ENCODE measurements at places on chromosomes 12 and 14.

DNA sequence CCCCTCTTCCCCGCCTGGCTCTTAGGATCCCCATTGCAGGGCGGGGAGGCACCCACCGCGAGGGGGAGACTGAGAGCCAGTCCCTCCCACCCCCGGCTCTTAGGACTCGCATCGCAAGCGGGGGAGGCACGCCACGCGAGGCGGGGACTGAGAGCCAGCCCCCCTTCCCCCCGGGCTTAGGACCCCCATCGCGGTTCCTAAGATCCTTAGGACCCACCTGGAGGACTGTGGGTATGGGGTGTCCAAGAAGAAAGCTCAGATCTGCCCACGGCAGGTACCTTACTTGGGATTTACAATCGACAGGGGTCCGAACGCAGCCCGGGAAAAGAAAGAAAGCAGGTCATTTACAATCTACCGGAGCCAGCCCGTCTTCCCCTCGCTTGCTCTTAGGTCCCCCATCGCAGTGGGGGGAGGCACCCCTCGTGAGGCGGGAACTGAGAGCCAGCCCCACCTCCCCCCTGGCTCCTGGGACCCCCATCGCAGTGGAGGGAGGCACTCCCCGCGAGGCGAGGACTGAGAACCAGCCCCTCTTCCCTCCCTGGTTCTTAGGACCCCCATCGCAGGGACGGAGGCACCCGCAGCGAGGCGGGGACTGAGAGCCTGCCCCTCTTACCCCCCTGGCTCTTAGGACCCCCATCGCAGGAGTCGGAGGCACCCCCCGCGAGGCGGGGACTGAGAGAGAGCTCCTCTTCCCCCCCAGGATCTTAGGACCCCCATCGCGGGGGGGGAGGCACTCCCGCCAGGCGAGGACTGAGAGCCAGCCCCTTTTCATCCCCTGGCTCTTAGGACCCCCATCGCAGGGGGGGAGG is 43.7 kb downstream of the DDX11 start:
- peak; percentile 78 for DNase-seq

DNA sequence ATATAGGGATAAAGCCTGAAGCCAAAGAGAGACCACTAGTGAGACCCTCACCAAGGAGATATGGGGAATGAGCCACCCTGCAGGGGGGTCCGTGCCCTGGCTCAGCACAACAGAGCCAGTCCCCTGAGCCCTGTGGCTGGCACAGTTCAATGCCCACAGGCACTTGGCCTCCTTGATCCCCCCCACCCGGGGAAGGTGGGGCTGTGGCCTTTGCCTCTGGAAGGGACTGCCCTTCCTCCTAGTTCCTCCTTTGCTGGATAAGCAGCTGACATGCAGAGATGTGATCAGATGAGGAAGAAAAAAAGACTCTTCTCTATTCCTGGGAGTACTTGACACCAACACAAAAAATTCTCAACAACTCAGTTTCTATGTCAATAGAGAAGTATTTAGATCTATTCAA is 19.9 kb downstream of the TTC7B start:
- no peak for DNase-seq

- DNase-seq = no peak
Measured at GRCh38 chr12:103986829-103987228, 21.2 kb downstream of the TDG start.

DNA sequence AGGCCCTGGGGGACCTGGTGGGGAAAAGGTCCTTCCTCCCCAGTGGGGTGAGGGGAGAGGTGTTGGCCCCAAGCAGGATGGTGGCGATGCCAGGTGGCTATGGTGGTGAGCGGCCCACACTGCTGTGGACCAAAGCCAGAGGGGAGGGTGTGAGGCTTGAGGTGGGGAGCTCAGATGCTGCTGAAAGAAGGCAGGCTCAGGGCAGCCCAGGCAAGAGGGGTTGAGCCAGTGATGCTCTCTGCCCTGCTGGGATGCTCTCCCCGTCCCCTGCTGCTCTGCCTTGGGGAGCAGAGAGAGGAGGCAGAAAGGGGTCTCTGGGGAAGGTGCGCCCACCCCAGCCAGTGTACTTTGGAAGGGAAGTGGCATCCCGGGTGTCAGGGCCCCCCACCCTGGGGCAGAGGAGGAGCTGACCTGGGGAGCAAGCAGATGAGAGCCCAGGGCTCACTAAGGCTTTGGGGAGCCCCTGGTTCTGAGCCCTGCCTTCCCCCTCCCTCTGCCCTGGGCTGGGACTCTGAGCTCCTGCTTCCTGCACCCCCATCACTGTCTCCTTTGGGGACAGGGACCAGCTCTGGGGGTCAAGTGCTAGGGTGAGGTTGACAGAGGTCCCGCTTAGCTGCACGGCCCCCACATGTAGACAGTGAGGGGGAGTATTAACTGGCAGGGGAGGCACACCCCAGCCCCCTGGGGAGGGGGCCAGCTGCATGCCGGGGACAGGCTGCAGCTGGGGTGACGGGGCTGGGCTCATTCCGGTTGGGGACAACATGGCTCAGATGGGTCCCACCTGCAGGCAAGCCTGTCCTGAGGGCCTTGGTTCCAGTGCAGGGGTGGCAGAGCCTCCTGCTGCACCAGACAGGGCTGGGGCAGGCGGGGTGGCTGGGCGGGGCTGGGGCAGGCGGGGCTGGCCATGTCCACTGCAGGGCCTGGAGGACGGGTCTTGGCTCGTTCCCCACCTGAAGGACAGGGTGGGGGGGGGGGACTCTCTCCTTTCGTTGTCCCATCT is 124.4 kb downstream of the KIF26A start:
- DNase-seq = no peak

DNA sequence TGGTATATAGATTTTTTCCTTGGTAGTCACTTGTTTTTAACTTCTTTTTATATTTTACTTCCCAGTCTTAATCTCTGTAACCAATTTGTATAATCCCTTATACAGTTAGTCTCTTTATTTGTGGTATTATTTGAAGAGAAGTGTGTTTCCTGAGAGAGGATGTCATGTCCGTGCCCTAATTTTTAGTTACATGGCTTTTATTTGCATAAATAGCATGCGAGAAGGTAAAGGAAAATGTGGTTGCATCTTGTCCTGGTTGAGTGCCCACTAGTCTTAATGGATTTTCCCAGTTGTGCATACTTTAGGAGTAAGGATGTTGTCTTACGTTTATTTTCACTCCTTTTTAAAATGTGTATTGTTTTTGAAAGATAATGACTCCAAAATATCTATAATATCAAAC is 27.5 kb downstream of the RAP1B start:
- DNase-seq = no peak

DNA sequence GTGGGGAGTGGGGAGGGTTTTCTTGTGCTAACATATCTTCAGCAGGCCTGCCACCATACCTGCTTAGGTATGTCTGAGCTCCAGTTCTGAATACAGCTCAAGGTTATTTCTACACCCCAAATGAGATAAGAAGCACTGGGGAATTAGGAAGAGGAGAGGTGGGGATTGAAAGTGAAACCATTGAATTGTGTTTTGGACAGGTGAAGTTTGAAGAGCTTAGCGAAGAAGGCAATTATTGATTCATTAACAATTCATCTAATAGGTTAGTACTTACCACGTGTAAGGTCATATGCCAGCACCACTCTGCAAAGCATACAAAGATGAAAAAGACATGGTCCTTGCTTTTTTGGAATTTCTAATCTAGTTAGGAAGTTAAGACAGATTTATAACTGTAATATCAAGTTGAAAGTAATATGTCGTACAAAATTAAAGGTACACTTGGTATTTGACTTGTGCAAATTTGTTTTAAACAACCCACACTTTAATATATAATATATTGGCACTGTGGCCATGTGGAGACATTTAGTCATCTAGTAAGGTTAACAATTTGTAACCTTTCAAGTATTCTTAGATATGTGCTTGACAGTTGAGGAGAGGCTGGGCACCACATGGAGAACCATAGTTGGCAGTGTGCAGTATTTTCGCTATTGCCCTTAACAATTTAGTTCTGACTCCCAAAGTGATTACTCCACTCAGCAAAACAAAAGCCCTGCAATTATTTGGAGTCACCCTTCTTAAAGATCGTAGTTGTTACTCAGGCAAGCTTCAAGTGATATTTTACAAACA is 3.6 kb downstream of the SMCO3 start:
- no peak for DNase-seq

DNA sequence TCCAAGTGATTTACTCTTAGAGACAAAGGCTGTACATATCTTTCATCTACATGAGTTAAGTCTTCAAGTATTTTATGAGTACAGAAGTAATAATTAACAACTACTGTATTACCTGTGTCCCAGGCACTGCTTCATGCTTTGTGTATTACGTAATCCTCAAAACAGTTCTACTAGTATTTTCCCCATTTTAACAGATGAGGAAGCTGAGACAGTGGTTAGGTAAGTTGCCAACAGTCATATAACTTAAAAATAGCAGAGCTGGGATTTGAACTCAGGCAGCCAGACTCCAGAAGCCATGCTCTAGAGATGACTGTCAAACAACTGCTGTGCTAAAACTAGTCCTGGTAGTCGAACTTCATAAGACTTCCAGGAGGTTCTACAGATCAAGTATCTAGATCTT is 10.7 kb downstream of the TRMT5 start:
- peak; percentile 8 for DNase-seq

DNA sequence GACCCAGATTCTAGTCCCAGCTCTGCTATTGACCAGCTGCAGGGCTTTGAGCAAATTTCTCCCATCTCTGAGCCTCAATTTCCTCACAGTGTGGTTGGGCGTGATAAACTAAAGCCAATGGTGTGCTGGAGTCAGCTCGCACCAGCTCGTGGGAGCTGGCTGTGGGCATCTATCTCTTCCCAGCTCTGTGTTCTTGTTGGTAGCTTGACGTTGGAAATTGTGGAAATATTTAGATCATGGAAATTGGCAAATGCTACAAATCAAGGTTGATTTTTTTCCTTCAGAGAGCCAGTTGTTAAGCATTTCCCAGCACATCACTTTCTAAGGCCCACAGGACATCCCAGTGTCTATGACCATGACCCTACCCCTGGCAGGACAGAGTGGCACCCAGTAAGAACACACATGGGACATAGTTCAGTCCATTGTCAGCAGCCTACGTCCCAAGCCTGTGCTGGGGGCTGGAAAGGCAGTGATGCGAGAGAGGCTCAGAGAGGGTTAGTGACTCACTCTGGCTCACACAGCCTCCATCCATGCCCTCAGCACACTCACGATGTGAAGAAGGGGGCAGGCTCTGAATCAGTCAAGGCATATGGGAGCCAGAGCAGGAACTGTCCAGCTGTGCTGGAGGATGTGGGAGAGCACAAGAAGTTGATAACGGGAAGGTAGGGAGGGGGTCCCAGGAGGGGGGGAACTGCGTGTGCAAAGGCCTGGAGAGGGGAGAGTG is 77.6 kb downstream of the LGMN start:
- no peak for DNase-seq

DNA sequence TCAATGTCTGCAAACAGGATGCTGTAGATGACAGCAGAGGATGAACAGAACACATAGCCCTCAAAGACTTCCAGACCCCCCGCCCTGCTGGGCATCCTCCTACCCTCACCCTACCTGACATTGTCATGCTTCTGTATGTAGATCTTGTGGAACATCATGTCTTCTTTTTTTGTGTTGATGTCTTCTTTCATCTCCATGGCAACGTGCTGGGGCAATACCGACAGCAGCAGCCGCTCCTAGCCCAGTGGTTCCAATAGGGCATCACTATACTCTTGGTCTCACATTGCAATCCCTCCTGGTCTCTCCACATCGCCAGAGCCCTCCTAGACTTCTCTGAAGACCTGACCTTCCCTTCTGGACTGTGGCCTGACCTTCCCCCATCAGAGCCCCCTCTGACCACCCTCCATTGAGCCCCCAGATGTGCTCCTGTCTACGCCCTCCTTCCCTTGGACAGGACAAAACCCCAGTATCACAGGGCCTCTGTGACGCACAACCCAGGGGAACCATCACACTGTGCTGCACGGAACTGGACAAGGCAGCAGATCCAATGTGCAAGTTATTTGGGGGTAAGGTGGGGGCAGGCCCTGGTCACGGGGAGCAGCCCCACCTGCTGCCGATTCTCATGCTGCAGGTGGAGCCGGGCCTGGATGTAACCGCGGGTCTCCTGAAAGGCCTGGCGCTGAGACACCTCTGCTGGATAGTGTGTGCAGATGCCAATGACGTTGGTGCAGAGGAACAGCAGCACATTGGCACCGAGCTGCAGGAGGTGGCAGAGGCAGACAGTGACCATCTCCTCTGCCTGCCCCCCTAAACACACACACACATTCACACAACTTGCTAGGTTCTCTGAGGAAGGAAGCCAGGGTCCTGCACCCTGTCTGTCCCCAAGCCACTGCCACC is 11.1 kb downstream of the ADCY6 start:
- no peak for DNase-seq

- no peak for DNase-seq
Measured at GRCh38 chr14:55715889-55716288, 135.9 kb downstream of the KTN1 start.

DNA sequence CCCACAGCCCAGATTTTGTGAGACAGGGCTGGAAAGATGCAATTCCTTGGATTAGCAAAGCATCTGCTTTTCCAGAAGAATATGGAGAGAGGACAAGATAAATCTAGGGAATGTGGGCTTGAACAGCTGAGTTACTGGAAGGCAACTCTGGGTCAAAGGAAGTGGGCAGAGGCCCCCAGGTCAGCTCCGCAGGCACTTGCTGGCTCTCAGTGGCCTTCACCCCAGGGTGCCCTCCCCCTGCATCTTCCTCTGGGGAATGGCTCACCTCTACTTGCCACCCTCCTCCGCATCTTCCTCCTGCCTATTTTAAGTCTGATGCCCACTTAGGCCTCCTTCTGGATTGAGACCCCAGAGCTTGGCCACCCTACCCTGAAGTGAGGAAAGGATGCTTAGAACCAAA is 10.5 kb upstream of the PNMA1 start:
- no peak for DNase-seq

DNA sequence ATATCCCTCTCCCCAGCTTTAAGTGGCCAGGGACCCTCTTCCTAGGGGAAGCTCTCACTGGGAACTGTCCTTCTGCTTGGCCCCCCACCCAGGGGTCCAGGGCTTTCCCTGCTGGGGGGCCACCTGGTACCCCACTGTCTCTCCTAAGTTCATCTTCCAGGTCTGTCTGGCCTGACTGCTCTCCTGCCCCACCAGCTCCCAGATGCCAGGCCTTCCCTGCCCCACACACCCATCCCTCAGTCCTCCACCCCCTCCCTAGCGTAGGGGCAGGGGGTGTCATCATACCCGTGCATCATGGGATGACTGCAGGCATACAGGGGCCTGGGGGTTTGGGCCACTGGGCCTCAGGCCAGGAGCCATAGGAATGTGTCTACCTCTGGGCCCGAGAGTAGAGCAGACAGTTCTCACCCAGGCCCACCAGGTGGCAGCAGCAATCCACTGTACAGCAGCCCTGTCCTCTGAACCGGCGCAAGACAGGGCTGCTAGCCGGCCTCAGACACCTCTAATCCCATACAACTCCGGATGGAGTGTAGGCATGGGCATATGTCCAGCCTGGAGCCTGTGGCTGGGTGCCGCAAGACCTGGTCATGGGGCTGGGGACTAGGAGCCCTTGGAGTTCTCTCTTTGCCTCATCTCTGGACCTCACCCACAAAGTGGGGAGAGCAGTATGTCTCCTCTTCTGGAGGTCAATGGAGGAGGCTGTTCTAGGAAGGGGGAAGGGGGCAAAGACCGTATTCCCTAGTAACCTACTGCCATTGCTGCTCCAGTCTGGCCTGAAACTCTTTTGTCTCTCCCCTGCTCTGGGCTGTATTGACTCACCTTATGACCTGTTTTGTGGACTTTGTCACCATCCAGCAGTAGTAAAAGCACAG is 10.0 kb upstream of the SMARCD1 start:
- DNase-seq = peak; percentile 90
